Astrocyte of the cerebellum (primary cell): ENCODE measurements at places on chromosomes 7 and 10.
A peak's percentile ranks its signal among the peaks of the same experiment; 100 is the strongest.

- DNase-seq, result no peak
These were observed 13.5 kb upstream of the RABGEF1 start for GRCh38 chr7:66727058-66727457.

DNA sequence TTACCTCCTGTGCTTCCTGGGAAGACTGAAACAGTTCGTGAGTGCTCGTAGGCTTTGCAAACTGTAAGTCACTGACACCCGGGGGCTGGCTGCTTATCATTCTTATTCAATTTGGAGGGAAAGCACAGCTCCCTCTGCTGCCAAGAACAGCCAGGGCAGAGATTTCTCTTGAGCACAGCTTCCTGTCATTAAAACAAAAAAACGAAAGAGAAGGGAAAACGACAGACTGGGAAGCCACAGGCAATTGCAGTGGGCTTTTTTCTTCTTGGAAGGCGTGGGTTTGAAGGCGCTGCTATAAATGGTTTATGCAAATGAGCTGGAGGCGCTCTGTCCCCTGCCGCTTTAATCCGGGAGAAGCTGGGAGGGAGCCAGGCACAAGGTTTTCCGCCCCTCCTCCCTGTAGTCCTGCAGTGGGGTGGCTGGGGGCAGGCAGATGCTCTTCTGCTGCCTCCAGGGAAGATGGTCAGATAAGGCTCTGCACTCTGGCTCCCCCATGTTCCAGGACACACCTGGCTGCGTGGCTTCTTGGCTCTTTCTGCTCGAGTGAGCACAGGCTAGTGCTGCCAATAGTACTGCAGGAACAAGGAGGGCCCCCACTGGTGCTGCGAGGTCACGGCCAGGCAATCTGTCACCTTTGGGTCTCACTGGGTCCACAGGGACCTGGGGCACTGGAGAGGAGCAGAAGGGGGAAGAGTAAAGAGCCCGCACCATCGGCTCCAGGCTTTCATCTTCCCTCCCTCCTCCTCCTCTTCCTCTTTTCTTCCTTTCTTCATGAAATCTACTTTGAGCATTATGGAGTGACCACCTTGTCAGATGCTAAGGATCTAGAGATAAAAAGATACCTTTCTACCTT lies 49.5 kb downstream of the NEURL1 start:
- no peak for DNase-seq

- peak; percentile 13 for DNase-seq
These were observed 276.5 kb upstream of the SMIM30 start for GRCh38 chr7:113394856-113395255.

DNA sequence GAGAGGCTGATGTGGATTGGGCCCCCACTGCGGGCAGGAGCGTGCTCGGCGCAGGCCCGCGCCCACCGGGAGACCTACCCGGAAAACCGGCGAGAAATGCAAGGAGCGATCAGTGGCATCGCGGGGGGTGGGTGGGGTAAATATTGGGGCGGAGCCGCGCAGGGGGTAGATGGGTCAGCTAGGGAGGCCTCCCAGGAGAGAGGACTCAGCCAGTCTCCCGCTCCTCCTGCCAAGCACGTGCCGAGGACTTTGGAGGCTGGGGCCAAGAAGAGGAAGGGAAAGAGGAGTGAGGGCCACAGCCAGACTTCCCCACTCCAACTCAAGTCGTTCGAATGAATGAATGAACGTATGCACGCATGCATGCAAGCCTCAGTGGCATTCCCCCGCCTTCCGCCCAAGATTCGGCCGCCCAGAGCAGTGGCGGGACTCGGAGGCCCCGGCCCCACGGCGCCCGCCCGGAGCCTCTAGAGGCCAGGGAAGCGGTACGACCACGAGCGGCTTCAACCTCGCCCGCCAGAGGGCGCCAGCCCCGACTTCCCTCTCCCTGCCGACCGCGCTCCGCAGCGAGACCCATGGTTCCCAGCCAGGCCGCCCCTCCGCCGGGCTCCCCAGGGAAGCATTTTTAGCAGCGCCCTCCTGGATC lies 3.6 kb downstream of the NPM3 start:
- DNase-seq, result peak; percentile 12

DNA sequence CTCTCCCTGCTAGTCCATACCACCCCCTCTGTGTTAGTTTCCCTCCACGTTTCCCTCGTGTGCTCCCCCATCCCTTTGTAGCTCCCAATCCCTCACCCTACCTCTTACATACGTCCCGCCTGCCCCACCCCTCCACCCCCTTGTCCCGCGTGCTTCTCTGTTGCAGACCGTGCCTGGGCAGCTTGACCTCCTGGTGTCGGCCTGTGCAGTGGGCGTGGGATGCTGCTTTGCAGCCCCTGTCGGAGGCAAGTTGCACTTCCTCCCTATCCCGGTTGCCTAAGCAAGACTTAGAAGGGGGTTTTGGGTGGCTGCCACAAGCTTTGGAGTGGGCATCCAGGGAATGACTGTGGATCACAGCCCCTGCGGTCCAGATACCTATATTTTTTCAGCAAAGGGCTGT lies 7.7 kb downstream of the CLCN1 start:
- DNase-seq, result no peak

- DNase-seq, result peak; percentile 4
These were observed 302.1 kb downstream of the CACNA2D1 start for GRCh38 chr7:82141427-82141826.

DNA sequence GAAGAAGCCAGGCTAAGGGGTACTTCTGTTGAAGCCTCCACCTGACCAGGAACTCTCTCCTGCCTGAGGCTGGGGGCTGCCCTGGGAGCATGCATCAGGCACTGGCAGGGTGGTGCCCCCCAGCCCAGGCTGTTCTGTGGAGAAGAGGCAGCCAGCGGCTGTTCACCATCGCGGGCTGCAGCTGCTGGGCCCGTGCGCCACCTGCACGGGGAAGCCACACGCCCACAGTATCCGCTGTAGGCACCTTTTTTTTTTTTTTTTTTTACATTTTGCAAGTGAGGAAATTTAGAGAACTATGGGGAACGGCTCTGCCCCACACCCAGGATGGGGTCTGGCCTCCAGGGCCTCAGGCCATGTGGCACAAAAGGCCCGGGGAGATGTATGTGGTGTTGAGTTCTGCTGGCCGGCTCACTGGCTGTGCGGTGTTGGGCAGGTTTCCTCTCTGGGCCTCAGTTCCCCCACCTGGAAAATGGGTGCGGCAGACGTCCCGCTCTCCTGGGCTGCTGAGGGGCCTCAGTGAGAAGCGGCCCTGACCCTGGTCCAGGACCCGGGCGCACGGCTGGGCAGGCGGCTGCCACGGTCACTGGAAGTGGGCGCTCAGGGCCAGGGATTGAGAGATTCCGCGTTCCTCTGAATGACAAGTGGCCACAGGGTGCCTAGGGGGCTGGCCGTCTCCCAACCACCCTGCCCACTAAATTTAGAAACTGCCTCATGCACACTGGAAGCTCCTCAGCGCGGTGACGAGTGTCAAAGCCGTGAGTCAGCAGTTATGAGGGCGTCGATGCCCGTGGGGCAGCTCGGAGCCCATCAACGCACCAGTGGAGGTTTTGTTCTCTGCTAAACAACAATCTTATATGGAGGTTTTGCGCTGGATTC lies 8.8 kb upstream of the INTS1 start:
- DNase-seq, result no peak

DNA sequence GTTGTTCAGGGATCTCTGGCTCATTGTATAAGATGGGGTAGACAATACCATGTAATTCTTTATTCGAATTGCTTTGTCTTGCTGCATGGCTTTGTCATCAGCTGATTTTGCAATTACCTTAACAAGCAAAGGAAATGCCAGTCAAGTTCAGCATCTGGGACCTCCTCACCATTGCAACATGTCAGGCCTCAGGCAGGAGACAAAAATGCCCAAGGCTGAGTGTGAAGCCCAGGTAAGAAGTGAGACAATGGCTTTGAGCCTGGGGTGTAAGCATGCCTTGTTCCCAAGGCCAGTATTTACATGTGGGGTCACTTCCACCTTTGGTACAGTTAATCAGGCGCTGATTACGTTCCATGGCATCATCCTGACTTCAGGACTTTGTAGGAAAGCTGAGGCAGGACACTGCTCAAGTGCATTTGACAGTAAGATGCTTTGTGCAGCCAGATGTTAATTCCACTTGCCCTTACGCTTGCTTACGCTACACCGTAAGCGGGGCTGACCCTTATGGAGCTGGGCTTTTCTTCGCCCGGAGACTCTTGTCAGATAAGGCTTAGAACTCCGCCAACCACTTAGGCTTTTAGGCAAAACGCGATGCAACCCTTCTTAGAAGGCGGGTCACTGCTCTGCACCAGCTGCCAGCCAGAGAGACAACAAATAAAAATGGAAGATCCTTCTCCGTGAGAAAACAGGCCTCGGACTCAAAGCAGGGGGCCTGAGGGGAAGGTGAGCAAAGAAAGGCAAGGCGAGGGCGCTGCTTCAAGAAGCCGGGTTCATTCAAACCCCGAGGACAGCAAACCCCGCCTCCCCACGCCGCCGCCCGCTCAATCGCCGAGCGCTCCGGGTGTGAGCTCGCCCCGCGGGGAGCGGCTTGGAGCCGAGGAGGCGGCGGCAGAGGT lies 1.3 kb upstream of the SP4 start:
- DNase-seq, result no peak

DNA sequence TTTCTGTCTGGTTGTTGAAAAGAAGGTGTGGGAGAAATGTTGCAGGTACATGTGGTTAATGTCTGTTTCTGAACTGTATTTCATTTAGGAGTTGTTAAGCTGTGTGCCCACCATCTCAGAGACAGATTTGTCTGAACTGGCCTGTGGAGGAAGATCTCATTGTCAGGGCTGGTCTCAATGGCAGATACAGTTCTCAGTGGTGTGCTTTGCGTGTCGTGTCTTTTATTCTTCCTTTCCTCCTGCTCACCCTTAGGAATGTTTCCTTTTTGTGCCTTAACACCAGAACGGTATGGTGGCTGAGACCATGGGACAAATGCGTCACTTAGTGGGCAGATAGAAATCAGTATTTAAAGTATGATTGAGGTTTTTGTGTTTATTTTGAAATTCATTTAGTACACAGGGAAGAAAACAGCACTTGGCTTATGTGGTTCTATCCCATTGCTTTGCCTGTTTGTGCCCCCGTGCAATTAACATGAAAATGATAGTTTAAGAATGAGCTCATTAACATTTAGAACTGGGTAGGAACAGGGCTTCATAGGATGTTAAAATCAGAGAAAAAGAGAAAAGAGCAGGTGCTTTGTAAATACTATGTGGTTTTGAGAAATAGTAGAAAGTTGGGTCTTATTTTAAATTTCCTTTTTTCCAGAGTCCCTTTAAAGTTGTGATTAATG lies 112.6 kb downstream of the AUTS2 start:
- no peak for DNase-seq

GRCh38 chr7:105932835-105933477 lies 30.1 kb upstream of the CDHR3 start:
- DNase-seq, result peak; percentile 59

- DNase-seq, result peak; percentile 63
These were observed 273.7 kb upstream of the KLF14 start for GRCh38 chr7:131007439-131008330.

- DNase-seq, result no peak
These were observed at the start of gene CCL24 for GRCh38 chr7:75813781-75814236. Gene CCL24 (minus strand): TSS chr7:75813806. CDS start chr7:75813715, 91 bp downstream.

DNA sequence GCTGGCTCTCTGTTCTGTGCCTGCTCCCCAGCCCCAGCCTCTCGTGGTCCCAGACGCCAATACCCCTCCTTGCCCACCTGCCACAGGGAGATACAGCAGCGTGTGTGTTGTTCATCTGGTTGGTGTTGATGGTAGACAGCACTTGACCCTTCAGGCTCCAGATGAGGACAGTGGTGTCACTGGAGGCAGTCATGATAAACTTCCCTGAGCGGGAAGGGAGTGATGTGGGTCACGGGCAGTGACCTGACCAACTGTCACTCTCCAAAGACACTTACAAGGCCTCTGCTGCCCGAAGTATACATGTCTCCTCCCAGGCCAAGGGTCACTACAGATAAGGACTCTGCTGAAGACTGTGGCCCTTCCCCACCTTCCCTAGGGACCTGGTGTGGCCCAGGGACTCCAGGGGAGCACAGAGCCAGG lies 5.6 kb downstream of the TBL2 start:
- DNase-seq, result no peak

DNA sequence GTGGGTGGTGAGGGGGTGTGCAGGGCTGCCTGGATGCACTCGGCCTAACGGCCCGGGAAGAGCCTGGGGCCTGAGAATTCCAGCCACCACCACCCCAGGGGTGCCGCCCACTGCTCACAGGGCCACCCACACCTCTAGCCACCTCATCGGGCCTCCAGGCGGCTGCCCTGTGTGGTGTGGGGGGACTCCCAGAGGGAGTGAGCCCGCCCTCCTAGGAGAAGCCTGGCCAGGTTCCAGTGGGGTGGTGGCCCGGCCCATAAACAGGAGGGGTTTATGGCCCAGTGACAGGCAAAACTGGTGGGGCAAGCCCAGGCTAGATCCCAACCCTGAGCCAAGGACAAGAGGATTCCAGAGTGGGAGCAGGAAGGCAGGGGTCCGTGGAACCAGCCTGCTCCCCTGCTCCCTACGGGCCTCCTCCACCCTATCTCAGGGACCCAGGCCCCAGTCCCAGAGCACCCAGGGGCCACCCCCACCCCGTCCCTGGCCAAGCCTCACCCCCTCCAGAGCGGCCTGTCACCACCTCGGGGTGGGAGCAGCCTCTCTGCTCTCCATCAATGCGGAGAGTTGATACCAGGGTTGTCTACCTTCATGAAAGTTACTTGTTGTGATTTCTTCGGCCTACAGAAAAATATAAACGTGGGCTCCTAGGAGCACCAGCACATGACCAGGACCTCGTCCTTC lies 20.2 kb upstream of the PDGFA start:
- no peak for DNase-seq

DNA sequence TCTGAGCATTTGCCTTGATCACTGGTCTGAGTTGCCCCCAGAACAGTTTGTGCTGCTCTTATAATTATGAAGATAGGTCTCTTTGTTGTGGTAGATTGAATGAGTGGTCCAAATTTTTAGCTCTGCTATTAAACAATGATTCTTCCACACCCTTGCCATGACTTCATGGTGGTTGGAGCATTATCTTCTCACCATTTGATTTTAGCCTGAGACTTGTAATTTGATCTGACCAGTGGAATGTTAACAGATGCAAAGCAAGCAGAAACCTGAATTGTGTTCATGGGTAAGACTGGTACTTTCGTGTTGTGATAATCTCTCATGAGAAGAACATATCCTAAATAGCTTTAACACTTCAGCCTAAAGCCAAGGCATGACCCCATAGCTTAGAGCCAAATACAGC lies 139.1 kb downstream of the TFPI2 start:
- no peak for DNase-seq

GRCh38 chr10:45418849-45419675 lies 45.0 kb downstream of the ALOX5 start:
- DNase-seq, result no peak

- no peak for DNase-seq
These were observed 16.4 kb upstream of the NDUFA5 start for GRCh38 chr7:123573896-123574467.

GRCh38 chr7:149422914-149423301 lies 38.0 kb downstream of the ZNF777 start:
- no peak for DNase-seq

DNA sequence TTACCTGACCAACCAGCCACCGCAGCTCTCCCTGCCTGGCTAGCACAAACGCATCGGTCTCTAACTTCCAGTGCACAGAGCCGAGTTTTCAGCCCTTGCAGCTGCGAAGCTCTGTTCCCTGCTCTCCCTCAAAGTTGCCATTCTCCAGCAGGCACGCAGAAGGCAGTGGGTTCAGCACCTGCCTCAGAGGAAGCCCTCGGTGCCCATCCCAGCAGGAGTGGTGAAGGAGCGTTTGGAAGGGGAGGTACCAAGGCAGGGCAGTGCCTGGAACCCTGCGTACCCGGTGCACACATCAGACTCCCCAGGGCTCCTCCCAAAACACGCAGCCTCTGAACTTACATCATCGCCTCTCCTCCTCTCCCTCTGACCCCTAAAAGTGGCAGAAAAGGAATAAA lies 1.7 kb upstream of the STK32C start:
- DNase-seq, result no peak
